Midbrain (tissue), 1 donor: ENCODE measurements at places on chromosomes 1 and 21.
A peak's percentile ranks its signal among the peaks of the same experiment; 100 is the strongest.

DNA sequence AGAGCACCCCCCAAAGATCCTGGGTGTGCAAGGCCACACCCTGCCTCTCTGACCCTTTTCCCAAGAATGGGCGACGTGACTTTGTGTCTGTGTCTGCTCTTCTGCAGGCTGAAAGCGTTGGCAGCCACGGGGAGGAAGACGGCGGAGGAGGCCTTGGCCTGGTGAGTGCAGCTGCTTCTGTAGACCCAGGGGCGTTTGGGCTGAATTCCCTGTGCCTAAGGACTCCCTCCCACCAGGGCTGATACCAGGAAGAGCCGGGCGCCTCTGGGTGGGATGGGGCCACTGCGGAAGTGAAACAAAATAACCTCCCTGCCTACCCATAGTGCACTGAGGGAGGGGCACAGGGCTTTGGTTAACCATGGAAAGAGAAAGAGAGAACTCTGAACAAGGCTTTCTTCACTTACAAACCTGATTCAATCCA, 2.5 kb downstream of the UBASH3A start:
- no peak for DNase-seq

DNA sequence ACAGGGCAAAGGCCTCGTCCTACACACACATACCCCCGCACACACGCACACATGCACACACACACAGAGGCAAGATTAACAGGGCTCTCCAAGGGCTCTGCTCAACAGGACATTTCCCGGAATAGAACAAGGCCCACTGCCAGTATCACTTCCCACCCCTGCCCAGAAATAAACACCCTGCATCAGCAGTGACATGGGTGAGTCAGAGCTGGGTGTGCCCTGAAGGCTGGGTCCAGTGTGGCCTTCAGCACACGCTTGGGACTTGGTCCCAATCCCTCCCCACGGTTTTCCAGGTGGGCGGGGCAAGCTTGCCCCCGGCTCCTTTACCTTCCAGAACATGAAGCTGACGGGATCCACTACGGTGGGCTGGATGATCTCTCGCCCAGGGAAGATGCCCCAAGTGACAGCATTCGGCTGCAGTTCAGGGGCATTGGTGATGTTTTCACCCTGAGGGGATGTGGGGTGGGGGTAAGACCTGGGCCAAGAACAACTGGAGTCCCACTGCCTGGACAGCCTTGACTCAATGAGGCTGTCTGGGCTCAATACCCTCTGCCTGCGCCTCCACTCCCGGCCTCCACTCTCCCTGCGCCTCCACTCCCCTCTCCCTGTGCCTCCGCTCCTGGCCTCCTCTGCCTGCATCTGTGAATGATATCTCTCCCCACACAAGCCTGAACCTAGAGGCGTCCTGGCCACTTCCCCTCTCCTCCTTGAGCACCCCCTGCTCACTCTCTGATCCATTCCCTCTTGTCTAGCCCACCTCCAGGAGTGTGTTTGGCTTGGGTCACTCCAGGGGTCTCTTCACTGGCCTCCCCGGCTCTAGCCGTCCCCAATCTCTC, 14.7 kb downstream of the MTHFR start:
- DNase-seq, result peak; percentile 50

DNA sequence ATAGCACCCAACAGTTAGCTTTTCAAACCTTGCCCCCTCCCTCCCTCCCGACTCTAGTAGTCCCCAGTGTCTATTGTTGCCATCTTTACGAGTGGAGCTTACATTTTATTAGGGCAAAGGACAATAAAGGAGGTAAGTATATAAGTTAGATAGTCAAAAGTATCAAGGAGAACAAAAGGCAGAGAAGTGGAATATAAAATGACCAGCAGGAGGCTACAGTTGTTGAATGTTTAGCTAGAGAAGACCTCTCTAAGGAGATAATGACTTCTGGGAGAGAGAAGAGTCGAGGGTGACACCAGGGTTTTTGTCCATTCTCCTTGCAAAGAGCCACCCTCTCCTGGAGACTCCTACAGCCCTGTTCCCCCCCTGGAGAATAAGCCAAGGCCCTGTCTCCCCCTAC, 48.7 kb downstream of the SYT6 start:
- DNase-seq, result no peak

DNA sequence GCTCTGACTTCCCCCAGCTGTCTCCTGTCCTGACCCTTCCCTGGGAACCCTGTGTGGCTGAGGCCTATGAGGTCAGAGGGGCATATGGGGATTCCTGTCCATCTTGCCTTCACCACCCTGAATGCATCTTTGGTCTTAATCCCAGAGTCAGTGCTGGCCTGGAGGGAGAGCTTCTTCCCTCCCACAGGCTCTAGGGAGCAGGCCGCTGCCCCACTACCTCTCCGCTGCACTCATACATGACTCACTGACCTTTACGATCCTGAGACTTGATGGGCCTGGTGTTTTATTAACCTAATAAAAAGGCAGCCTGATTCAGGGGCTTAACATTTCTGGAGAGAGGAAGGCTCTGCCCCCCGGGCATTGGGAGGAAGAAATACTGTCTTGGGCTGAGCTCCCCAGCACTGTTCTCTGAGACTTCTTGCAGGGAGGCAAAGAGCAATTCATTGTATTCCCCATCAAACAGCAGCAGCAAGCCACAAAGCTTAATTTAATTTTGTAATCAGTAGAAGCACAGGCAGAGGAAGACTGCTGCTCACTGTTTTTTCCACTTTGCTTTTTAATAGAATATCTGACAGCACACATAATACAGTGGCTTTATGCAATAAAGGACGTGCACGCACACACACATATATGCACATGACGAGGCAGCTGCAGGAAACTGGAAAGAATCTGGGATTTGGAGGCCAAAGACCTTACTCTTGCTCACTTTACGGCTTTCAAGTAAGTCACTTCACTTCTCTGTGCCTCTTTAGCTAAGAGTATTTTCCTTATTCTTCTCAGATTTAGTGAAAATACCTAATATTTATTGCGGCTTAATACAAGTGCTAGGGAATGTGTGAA, 89.2 kb upstream of the GRIK3 start:
- no peak for DNase-seq

- DNase-seq, result no peak
These were observed 248.7 kb downstream of the TTLL7 start for GRCh38 chr1:83750201-83750600.

DNA sequence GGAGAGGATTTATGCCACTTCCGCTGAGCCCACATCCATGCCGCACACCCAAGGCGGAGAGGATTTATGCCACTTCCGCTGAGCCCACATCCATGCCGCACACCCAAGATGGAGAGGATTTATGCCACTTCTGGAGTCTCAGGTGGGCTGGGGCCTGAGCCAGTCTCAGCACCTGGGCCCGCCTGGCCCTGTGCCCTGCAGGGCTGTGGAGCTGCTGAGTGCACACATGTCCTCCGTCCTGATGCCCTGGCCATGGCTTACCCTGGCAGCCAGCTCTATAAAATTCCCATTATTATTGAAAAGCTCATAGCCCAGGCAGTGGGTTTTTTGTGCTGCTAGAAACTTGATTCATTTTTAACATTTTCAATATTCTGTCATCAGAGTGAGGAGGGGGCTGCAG, 89.8 kb upstream of the TMEM51 start:
- DNase-seq, result no peak
